Astrocyte of the hippocampus (primary cell): ENCODE measurements at places on chromosomes 4 and X.

DNA sequence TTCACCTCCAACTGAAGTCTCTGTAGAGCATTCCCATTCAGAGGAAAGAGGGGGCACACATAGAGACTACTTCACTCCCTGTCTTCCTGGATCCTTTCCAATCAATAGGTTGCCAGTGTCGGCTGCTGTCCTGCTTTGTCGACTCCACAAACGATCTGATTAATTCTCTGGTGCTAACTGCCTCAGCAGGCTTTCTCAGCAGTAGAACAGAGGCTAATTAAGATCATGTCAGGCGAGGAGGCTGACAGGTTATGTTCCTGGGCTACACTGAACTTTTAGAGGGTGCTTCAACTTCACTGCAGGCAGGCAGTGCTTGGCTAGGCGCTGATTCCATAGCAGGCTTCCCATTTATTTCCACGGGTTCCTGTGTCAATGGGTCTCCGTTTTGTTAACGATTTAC lies 79.2 kb downstream of the GRIA3 start:
- DNase-seq: no peak

DNA sequence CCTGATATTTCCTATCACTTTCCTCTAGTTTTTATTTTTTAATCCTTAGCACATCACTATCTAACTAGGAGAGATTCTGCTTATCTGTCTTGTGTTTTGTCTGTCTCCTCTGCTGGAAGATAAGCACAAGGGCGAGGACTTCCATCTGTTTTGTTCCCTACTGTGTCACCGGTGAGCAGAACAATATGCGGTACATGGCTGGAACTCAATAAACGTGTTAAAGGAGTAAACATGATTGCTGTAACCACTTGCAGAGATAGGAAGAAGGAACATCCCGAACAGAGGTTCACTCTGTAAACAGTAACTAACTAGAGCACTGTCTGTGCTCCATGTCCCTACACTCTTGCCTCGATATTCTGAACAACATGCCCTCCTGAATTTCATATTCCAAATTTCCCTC lies 5.2 kb downstream of the HS3ST1 start:
- no peak for DNase-seq

- DNase-seq: no peak
Observed at GRCh38 chr4:128455480-128455879, 167.9 kb upstream of the PGRMC2 start.

- DNase-seq: no peak
Observed at GRCh38 chr4:142648378-142648777, 197.7 kb downstream of the INPP4B start.

- DNase-seq: no peak
Observed at GRCh38 chr4:189305500-189305899, 635.2 kb upstream of the FRG1 start.

- no peak for DNase-seq
Observed at GRCh38 chrX:52821079-52821760, 10.1 kb downstream of the XAGE5 start.

- DNase-seq: no peak
Observed at GRCh38 chrX:66020631-66021334, 19.1 kb downstream of the VSIG4 start.

GRCh38 chr4:84385203-84385602 lies 113.9 kb downstream of the NKX6-1 start:
- DNase-seq: no peak

DNA sequence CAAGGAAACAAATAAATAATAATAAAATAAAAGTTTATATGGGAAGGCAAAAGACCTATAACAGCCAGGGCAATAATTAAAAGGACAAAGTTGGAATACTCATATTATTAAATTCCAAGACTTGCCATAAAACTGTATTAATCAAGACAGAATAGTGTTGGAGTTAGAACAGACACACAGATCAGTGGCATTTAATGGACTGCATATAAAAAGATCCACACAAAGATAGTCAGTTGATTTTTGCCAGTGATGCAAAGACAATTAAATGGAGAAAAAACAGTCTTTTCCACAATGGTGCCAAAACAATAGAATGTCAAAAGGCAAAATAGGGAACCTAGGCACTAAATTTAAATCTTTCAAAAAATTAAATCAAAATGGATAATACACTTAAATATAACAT lies 587.1 kb upstream of the GRIA3 start:
- no peak for DNase-seq

DNA sequence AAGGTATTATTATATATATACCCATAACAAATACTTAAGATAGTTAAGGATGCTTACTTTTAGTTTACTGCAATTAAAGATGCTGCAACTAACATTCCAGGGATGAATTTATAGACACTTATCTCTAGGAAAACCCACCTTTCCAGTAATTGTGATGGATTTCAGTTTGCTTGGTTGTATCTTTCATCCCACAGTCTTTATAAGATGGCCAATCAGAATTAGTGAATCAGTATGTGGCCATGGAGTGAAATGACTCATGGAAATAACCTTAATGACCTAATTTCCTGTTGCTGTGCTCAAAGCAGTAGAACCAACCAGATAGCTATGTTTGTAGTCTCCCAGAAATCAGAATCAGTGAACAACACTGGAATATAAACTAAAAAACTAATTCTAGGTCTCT lies 26.4 kb downstream of the MOSPD2 start:
- DNase-seq: peak; percentile 39

- DNase-seq: no peak
Observed at GRCh38 chr4:48205107-48205506, 64.5 kb downstream of the TEC start.

- no peak for DNase-seq
Observed at GRCh38 chr4:81021142-81021944, 9.2 kb upstream of the BMP3 start.

GRCh38 chrX:66046612-66047235 lies 6.8 kb upstream of the VSIG4 start:
- DNase-seq: no peak

DNA sequence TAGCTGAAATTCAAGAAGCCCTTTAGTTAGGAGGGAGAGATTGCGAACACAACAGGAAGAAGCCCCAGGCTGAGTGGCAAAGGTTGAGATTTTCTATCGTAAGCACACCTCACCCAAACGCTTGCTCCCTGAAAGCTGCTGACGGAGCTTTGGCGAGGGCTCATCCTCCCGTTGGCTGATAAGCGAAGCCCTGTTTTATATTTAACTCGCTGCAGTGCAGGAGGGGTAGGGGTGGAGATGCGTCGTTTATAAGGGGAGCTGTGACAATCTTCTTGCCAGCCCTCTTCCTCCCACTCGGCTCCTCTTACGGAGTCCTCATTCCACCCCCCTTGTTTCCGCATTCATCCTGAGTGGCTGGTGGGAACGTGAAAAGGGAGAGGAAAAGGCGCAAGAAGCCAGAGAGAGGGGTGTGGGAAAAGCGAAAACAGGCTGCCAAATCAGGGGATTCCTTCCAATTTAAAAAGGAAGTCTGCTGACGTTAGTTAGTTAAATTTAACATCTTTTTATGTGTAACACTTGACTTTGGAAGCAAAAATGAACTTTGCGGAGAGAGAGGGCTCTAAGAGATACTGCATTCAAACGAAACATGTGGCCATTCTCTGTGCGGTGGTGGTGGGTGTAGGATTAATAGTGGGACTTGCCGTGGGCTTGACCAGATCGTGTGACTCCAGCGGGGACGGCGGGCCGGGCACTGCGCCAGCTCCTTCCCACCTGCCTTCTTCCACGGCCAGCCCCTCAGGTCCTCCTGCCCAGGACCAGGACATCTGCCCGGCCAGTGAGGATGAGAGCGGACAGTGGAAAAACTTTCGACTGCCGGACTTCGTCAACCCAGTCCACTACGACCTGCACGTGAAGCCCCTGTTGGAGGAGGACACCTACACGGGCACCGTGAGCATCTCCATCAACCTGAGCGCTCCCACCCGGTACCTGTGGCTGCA lies at the start of gene ENPEP:
Gene ENPEP, plus strand, starts transcription at position 275 of the 938 bp plus-strand sequence. Its CDS starts 260 bp downstream, at position 535.
- DNase-seq: no peak

GRCh38 chr4:3471098-3471760 lies 8.1 kb downstream of the DOK7 start:
- no peak for DNase-seq

- no peak for DNase-seq
Observed at GRCh38 chr4:26192899-26193869, 127.6 kb upstream of the RBPJ start.

DNA sequence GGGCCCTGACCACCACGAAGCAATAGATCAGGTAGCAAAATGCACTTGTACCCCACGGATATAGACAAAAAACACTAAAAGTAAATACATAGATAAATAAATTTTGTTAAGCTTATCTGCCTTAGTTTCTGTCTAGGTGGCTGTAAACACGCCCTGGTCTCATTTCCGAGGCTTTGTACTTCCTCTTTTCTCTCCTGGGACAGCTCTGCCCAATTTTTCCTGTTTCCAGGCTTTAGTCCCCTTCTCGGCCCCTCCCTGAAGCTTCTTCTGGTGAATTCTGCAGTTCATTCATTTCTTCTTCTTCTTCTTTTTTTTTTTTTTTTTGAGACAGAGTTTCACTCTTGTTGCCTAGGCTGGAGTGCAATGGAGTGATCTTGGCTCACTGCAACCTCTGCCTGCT lies 73.4 kb upstream of the STOX2 start:
- DNase-seq: no peak

- no peak for DNase-seq
Observed at GRCh38 chrX:124534536-124534935, 188.2 kb downstream of the SH2D1A start.

GRCh38 chr4:1300466-1301455 lies 11.1 kb downstream of the MAEA start:
- DNase-seq: peak; percentile 68

GRCh38 chr4:140096483-140096861 lies 57.5 kb downstream of the MAML3 start:
- no peak for DNase-seq

- DNase-seq: no peak
Observed at GRCh38 chrX:77966361-77966760, 3.1 kb downstream of the PGAM4 start.

DNA sequence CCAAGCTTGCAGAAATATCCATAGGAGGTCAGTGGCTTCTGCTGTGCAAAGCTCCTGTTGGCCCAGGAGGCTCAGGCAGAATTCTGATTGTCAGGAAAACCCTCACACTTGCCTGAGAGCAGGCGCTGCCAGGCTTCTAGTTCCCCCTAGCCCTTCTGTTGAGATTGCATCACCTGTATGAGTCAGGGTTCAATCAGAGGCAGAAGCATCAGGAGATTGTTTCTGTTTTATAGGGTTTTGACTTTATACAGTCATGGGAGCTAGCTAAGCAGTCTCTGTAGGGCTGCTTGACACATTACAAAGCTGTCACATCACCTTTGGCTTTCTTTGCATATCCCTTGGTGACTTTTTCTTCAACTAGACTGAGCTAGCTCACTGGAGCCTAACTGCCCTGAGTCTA lies 27.8 kb downstream of the DIPK2B start:
- DNase-seq: peak; percentile 23

- no peak for DNase-seq
Observed at GRCh38 chr4:87326460-87326859, 3.8 kb upstream of the HSD17B13 start.

DNA sequence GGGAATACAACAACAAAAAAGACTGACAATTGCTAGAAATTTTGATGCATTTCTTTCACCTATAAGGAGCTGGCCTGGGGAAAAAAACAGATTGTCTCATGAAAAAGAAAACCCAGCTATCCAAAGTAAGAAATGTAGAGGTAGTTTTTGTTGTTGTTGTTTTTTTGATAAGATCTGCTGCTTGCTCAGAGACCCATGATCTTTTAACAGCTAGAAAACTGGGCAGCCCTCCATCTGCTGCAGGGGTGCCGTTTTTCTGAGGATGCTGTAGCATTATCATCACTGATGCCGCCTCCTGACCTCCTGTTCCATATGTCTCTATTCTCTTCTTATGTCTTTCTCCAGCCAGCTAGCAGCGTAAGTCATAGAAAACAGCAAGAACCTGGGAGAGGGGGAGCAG lies 98.3 kb downstream of the BMPR1B start:
- DNase-seq: peak; percentile 21

GRCh38 chr4:109945056-109945455 lies 32.4 kb downstream of the EGF start:
- no peak for DNase-seq

DNA sequence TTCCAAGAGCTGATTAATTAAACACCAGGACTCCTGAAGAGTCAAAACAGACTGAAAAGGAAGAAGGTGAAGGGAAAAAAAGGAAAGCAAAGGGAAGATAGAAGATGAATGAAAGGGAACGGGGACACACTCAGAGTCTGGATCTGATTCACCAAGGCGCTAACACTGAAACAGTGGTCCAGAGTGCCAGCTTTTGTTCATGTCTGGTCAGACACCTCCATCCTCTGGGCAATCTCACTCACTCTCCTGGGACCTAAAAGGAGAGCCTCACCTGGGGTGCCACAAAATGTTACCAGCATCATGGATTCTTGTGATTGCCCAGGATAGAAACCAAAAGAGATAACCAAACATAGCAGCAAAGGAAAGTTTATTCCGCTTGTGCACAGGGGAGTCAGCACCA lies 120.3 kb upstream of the AFF2 start:
- no peak for DNase-seq

- DNase-seq: no peak
Observed at GRCh38 chrX:1502853-1503252, 34.1 kb downstream of the P2RY8 start.

DNA sequence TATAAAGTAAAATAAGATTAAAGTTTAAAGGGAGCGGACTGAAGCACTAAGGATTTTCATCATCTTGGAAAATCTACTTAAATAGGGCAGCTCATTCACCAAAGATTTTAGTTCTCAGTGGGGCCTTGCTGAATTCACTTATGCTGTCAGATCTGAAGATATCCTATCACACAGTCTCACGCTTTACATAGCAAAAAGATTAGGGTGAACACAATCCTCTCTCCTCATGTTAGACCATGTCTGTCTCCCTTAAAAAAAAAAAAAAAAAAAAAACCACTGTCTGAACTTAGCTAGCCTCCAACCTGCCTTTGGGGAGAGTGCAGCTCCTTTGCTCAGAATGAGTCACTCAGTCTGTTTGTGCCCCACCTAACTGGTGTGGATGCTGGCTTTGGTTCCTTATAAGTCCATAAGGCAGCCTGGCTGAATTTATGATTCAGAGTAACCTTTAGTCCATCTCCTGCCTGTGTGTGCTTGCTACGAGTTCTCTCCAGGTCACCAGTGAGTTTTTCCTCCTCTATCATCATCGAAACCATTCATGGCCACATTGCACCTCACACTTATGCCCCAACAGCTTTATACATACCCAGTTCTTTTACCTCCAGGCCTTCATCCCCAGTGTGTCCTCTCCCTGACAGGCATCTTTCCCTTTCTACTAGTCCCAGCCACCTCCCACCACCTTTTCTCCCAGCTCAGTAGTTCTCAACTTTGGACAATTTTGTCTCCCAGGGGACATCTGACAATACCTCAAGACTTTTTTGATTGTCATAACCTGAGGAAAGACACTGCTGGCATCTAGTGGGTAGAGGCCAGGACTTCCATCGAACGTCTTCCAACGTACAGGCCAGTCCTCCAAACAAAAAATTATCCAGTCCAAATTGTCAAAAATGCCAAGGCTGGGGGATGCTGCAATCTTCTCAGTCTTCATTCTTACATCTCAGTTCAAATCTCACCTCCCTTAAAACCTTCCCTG lies 220.7 kb upstream of the EMCN start:
- DNase-seq: peak; percentile 74

GRCh38 chr4:114875630-114876029 lies 237.8 kb downstream of the NDST4 start:
- peak; percentile 43 for DNase-seq

GRCh38 chrX:38986586-38986985 lies 185.3 kb downstream of the MID1IP1 start:
- DNase-seq: no peak

GRCh38 chr4:109009909-109010308 lies 247.1 kb upstream of the ETNPPL start:
- no peak for DNase-seq

GRCh38 chrX:21374163-21374993 lies at the start of gene CNKSR2:
CNKSR2 (plus strand) TSS chrX:21374418; CDS start chrX:21374898, 480 bp downstream.
- DNase-seq: peak; percentile 77
